ENCODE measurements at places on chromosomes 6 and 20.

GRCh38 chr6:34062815-34063214, 83.1 kb downstream of the GRM4 start:
- no peak for DNase-seq

- no peak for DNase-seq
Observed at GRCh38 chr6:32609391-32609730, 19.7 kb upstream of the HLA-DRB1 start.

DNA sequence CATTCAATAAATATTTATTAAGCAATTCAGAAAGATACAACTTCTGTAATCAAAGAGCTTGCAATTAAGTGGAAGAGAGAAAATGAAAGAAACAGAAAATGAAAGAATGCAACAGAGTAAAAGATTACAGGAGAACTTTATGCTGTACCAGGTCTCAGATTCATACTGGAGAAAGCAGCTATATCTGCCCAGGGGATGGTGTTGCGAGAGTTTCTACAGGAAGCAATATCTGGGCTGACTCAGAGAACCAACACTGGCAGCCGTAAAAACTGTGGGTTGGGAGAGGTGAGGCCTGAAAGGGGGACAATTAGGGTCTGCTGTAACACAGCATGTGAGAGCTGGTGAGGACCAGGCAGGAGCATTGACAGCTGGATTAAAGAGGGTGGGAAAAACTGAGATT, 256.7 kb upstream of the TCF21 start:
- DNase-seq = no peak

DNA sequence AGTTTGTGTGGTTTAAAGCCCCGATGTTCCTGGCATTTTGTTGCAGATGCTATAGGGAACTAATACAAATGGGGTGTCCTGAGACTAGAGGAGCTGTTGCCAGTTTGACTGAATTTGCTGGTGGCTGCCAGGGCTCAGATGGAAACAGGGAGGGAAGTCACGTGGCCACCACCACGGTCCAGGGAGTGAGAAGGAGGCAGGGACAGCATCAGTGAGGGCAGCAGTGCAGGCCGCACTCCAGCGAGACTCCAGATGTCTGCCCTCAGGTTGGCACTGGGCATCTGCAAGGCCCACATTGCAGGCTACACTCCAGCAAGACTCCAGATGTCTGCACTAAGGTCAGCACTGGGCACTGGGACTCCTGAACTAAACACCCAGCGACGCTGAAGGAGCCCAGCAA, 86.2 kb downstream of the RAMACL start:
- no peak for DNase-seq

DNA sequence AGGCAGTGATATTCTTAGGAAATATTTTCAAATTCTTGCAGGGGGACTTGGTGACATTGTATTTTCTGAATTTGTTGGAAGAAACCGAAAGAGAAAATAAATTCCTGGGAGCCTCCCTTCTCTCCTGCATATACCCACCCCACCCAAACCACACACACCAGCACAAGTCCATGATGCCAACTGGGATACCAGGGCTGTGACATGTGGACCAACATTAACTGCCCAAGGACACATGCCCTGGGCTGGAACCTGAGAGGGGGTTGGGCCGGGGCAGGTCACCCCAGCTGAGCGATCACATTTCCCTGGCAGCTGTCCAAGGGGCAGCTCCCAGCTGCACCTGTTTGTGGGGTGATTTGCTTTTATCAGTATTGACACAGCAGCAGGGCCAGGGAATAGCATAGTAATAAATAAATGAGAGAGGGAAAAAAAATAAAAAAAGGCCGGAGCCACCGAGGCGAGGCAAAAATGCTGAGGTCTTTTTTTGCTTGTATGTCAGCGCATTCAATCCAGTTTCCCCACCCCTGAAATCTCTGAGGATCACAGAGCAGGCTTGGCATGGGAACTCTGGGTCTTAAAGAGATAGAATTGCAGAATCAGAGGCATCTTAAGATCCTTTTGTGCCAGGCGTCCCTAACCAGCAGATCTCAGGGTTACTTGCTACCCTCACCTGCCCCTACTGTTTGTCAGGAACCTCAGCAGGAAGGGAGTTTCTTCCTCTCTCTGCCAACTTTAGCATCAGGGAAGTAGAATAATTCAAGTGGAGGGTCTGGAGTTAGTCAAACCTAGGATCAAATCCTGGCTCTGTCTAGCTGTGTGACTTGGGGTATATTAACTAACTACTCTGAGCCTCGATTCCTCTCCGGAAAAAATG, 66.5 kb upstream of the PIM1 start:
- DNase-seq = no peak

GRCh38 chr6:34246563-34247391, 2.0 kb downstream of the SMIM29 start:
- DNase-seq = no peak

DNA sequence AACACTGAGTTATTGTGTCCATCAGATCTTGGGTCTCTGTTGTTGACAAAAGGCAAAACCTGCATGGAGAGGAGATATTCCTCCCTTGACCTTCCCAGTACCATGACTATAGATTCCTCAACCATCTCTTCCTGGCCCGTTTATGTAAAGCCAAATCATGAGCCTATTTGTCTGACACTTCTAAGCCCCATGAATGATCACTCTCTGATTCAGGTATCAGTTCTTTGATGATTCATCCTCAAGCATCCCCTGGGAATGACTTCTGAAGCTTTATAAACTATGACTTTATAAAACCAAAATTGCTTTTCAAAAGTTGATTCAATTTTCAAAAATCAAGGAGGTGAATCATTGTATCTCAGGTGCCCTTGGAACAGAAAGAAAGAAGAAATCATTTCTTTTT, 78.7 kb upstream of the LOC128125822 start:
- no peak for DNase-seq

DNA sequence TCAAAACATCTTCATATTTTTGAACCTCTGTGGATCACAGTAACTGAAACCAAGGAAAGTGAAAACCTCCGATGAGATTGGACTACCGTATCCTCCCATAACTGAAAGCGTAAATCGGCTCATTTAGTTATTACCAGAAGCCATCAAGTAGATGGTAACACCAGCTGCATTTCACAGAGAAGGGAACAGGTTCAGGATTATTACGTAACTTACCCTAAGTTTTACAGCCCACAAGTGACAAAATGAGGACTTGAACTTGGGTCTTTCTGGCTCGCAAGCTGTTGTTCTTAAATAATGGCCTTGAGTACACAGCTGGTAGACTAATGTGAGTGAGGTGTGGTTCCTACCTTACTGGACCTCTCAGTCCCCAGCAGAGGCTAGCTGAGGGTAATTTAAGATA, 37.9 kb upstream of the CBLN4 start:
- no peak for DNase-seq

DNA sequence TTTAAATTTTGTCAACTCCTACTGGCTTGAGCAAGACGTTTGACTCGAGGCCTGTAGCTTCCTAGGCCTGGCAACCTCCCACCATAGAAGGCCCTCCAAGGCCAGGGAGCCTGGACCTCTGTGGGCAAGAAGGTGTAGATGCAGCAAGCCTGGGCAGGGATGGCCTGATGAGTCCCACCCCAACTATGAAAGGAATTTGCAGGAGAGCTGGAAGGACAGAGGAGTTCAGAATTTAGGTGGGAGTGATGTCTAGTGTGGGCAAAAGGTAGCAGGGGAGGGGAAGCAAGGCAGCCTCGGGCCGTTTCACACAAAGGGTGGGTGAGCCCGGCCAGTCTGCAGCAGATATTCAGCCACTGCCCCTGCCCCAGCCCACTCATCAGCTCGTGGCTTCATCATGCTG, 245.2 kb downstream of the CDH26 start:
- no peak for DNase-seq

GRCh38 chr20:63106765-63107448, 100.1 kb upstream of the BHLHE23 start:
- no peak for DNase-seq

DNA sequence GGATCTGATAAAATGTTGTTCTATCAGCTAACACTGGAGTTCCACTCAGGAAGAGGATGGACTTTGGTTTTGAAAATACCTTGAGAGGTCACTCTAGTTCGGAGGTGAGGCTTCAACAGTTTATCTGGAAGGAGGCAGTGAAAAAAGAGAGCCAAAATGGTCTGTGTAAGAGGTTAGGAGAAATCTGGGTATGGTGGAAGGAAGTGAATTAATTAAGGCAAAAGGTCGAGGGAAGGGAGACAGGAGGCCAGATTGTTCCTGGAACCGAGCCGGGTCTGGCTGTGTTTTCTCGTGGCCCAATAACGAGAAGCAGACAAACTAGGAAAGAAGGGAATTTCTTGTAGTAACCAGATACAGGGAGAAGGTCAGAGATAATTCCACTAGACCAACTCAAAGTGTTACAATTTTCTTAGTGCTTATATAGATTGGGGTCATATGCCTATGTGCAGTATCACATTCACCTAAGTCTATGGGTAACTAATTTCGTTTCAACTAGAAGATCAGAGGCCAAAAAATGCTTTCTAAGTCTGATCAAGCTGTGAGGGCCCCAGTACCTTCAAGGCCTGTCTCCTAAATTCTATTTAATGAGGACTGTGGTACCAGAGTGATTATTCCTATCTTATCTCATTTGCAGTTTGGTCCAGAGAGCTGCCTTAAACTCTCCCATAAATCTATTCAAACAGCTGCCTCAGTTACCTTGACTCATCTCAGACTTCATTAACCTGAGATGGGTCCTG, 96.0 kb upstream of the SNX9 start:
- no peak for DNase-seq

DNA sequence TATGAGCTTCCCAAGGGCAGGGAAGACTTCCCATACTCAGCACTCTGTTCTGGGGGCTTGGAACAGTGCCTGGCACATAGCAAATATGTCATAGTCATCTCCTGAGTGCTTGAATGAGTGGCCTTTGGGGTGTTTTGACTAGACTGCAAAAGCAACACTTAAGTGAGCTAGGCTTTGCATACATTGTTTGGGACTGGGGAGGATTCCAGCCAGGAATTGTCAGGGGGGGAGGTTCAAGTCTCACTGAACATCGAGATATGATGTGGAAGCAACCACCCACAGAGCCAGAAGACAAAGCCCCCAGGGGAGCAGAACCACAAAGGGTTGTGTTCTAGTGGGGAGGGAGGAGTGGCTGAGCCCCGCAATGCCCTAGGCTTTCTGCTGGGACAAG, 98.4 kb downstream of the SYCP2 start:
- DNase-seq = no peak

- DNase-seq = no peak
Observed at GRCh38 chr6:7784706-7785105, 58.8 kb downstream of the BMP6 start.

DNA sequence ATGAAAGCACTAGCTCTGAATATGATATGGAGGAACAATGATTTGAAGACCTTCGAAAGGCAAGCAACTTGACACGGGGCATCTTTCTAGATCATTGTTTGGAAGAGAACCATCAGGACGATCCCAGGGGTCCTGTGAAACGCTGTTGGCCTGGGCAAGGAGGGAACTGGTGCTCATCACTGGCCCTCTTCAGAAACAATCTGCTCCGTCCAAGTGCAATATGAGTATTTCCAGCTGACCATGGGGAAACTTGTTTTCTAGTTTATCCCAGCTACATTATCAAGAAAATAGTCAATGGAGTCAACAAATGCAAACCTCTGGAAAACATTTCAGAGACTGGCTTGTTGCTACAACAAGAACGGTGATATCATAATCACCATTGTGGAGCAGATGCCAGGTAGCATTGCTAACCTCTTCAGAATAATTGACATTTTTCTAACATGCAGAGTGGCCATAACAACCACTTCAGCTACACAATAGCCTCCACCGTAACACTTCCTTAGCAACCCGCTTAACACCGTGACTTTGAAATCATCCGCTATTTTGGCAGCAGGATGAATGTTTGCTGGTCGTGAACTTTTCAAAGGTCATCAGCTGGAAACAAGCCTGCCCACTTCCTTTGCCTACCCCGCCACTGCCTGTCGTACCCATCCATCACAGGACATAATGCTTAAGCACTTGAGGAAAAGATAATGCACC, 112.0 kb upstream of the PDE10A start:
- no peak for DNase-seq

DNA sequence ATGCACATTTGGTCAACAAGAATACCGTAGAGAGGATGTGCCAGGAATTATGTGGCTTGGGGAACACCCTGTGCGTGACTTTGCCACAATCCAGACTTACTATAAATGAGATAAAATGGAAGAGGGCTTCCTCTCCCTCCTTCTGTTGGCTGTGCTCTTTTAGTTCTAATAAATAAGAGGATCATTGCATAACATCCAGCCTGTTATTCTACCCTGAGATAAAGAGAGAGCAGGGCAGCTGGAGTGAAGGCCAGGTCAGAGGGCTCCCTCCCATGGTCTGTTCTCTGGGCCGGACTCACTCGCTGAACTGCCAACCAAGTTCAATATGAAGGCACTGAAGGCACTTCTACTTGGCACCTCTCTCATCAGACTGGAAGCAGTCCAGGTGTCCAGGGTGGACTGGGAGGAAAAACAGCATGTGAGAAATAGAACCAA, 91.7 kb downstream of the MTFR2 start:
- no peak for DNase-seq

DNA sequence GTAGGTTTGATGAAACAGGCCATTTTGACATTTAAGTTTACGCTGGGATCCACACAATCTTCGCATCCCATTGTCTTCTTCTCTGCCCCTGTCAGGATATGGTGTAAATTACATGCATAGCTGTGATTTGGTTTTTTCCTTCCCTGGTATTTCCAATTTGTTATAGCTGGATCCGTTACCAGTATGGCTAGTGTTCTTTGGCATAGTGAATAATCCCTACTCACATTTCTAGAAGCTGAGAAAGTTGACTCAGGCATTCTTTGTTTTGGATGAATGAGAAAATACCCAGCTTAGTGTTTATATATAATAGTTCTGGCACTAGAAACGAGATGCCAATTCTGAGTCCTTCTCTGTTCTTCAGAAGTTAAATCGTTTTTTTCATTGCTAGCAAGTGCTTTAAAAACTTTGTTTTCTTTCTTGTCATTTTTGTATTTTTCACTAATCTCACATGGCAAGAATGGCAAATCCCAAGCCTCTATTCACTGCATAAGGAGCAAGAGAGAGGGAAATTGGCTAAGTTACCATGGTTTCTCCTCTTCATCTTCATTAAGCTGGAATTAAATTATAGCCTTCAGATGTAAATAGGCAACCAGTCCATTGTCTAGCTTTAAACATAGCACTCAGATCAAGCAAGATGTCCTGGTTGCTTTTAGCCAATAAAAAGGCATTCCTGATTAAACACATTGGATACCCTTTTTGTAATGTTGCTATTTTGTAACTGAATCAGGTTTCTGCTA, 91.9 kb upstream of the LAMP5 start:
- no peak for DNase-seq

- no peak for DNase-seq
Observed at GRCh38 chr6:108403236-108403635, 108.4 kb downstream of the AFG1L start.

- DNase-seq = no peak
Observed at GRCh38 chr6:99946005-99946404, 48.0 kb downstream of the MCHR2 start.
